Kidney glomerular epithelial cell (primary cell): ENCODE measurements at places on chromosomes 1 and 21.

- DNase-seq, result no peak
Observed at GRCh38 chr1:30249446-30250337, 473.7 kb downstream of the MATN1 start.

DNA sequence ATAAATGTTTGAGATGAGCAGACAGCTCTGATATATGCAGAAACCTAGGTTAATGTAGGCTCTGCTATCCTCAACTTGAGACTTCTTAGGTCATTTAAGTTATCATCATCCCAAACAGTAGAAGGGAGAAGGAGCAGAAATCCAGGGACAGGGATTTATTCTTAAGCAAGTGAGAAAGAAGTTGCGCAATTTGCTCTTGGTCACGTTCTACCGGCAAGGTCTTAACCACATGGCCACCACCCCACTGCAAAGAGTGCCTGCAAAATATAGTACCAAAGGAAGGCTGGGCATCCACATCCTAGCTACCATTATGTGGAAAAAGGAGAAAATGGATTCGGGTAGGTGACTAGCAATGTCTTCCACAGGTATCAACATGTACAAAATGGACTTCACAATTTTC is 25.2 kb downstream of the CRNN start:
- no peak for DNase-seq

DNA sequence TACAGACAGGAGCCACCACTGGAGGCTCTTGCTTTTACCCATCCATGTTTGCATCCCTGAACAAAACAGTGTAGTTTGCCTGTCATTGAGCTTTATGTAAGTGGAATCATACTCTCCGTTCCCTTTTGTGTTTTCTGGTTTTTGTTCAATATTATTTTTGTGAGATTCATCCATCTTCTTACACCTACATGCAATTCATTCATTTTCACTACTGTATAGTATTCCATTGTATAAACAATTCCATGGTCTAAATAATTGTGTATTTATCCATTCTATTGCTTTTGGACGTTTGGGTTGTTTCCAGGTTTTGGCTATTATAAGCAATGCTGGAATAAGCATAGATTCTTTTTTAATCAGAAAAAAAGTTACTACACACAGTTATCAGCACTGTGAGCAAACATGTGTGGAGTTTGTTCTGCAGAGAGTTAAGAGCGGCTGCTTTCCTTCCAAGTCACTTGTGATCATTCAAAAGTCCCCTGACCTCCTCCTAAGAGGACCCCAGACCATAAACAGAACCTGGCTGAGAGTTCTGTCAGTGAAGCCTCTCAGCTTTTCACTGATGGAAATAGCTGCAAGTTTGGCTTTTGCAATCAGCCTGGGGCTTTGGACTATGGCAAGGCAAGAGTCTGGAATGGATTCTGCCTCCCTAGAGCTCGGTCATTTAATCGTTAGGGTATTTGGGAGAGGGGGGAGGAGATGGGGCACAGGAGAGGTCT is 5.1 kb upstream of the GPR157 start:
- no peak for DNase-seq

- DNase-seq, result no peak
Observed at GRCh38 chr1:113947388-113948107, 18.4 kb downstream of the HIPK1 start.
